ENCODE measurements at places on chromosomes 2 and 18.

GRCh38 chr2:12618576-12618975 is 98.2 kb upstream of the TRIB2 start:
- no peak for DNase-seq

DNA sequence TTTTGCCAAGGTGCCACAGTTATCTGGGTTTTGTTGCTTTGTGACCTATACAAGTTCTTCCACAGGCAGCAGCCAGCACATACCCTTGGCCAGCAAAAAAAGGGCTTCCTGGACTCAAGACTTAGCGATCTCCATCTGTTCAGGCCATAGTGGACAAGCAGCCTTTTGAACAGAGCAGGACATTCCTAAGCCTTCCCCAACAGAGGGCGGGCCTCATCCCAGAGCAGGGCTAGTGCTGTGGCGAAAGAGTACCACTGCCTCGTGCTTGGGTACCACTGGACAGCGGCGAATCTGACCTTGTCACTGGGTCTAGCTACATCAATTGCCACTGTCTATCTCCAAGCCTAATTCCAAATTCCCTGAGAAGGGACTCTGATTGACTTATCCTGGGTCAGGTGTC is 56.4 kb downstream of the NAB1 start:
- DNase-seq = no peak

GRCh38 chr2:143974262-143974661 is 545.7 kb downstream of the ZEB2 start:
- no peak for DNase-seq

DNA sequence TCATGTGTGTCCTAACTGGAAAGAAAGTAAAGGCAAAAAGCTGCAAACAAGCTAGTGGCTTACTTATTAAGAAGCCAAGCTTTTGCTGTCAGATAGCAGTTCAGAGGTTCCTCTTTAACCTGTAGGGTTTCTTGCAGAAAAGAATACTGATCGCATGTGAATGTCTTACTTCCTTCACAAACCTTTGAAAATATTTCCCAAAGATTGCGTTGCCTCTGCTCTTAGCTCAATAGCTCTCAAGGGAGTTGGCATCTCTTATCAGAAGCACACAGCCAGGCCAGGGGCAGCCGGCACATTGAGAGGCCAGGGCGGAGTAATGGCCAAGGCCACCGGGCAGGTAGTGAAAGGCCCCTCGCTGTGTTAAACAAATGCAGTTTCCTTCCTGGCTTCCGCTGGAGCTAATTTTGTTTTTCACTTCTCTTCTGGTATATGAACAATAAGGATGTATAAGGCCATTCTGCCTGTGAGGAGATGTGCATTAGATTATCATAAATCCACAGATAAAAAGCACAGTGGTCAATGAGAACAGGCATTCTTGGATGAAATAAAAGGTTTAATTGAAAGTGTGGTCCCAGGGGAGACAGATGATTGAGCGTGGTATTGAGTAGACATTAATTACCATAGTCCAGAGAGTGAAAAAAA is 542.4 kb upstream of the NRP2 start:
- no peak for DNase-seq

- no peak for DNase-seq
These were observed 142.3 kb downstream of the PIGN start for GRCh38 chr18:62044490-62045000.

GRCh38 chr2:126932966-126933710 is 34.4 kb downstream of the TEX51 start:
- no peak for DNase-seq

DNA sequence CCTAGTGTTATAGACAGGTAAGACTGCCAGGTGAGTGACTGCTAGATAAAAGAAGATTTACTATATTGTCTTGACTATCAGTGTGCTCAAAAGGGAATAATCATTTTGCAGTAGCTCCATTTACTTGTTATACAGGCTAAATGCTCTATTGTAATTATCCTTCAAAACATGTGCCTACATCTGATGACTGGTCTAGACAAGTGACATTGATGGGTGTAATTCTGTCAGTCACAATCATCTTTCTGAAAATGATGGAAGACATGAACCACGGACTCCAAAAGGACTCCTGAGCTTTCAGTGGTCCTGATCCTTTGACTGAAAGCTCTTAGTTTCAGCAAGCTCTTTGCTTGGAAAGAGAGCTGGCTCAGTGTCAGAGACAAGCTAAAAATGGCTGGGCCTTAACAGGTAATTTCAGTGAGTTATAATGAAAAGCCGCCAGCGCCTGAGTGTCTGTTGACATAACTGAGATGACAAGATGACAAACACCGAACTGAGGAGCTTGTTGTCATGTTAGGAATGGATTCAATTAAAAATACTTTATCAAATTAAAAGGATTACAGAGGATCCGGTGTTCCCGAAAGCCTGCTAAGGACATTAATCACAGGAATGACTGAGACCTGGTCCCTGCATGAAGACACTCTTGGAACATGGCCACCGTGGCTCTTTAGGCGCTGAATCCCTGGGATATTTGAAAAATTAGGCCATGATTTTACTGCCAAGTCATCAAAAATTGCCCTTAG is 141.7 kb downstream of the CMPK2 start:
- no peak for DNase-seq

- DNase-seq = no peak
These were observed 62.3 kb downstream of the VWA3B start for GRCh38 chr2:98149333-98149697.

- DNase-seq = no peak
These were observed 424.3 kb downstream of the DCC start for GRCh38 chr18:52764316-52764715.

- DNase-seq = no peak
These were observed 786 bp downstream of the POLE4 start for GRCh38 chr2:74959106-74959751.

DNA sequence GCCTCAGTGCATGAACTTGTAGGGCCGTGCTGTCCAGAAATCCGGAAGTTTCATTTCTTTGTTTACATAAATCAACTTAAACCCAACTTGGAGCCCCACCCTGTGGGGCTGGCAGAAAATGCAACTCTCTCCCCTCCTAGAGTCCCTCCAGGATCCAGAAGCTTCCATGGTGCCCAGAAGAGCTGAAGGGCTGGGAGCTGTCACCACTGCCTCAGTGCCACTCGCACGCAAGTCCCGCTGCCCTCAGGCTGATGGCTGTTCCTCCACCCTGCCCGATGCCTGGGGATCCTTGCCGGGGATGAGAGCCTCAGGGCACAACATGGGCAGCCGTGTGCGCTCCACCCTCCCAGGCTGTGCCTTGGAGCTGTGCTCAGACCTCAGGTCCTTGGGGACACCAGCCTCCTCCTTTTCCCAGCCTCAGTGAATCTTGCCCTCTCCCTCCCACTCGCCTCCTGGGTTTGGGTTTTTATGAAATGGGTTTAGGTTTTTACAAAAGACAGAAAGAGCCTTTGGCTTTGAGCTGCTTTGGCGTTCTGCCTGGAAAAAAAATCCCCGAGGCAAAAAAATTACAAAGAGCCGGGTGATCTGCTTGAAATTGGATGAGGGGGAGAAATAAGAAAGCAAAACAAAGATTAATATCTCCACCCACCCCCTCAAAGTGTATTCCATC is 155.2 kb downstream of the TWIST2 start:
- no peak for DNase-seq

- no peak for DNase-seq
These were observed 132.2 kb upstream of the ITGB6 start for GRCh38 chr2:160332318-160332717.
